ENCODE measurements at places on chromosomes 2 and 18. TPM values are rescaled to one million over a fixed set of nuclear protein-coding genes. Genes with fewer than 3 reads are reported as not detected.

DNA sequence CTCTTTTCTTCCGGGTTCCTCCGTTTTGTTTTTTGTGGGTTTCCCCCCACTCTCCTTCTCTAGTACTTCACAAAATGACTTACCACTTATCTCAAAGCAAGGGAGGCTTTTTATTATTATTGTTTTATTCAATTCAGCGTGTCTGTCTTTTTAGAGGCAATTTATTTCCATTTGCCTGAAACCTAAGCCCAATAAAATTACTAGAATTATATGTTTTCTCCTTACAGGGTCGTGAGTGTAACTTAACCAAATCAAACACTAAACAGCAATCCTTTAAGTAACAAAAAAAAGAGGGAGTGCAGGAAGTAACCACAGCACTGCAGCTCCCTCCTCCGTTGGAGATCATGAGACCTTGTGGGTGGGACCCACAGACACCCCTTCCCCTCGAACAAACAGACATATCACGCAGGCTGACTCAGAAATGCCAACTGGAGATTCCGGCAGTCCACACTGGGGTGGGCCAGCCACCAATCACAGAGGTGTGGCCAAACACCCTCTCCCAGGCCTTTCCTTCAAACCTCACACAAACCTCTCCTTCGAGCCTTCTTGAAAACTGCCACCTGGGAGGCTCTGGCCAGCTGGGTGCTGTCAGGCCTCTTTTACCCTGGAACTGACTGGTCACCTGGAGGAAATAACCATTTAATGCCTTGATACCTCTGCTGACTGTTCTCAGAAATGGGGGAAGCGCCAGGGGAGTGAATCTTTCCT, 207.1 kb upstream of the SMAD2 start:
- DNase-seq: no peak

The GPR35 gene
- total RNA-seq: 0.63 TPM

GRCh38 chr2:47310801-47311560, 92.0 kb upstream of the MSH2 start:
- no peak for DNase-seq

GRCh38 chr2:120669971-120670370, 65.7 kb upstream of the GLI2 start:
- no peak for DNase-seq

The THSD7B gene
- 4.0 TPM for total RNA-seq

The GKN2 gene
- not detected for total RNA-seq

The PREB gene
- total RNA-seq: 20.5 TPM

The ERICH2 gene
- not detected for total RNA-seq

DNA sequence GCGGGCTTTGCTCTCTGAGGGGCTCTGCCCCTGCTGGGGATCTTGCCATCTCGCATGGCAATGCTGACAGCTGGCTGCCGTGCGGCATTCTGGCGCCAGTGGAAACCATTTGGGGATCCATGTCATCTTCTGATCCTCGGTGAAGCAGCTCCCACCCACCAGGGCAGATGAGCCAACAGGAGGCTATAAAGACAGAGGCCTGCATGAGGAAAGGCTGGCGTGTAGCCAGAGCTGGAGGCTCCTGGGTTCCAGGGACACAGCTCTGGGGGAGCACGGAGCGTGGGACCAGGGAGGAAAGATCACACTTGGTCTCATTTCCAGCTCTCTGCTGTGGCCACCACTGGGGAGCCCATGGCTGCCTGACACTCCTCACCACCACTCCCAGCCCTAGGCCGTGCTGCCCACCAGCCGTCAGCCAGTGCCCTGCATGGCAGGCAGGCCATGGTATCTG, 145.8 kb downstream of the ZFP36L2 start:
- no peak for DNase-seq

DNA sequence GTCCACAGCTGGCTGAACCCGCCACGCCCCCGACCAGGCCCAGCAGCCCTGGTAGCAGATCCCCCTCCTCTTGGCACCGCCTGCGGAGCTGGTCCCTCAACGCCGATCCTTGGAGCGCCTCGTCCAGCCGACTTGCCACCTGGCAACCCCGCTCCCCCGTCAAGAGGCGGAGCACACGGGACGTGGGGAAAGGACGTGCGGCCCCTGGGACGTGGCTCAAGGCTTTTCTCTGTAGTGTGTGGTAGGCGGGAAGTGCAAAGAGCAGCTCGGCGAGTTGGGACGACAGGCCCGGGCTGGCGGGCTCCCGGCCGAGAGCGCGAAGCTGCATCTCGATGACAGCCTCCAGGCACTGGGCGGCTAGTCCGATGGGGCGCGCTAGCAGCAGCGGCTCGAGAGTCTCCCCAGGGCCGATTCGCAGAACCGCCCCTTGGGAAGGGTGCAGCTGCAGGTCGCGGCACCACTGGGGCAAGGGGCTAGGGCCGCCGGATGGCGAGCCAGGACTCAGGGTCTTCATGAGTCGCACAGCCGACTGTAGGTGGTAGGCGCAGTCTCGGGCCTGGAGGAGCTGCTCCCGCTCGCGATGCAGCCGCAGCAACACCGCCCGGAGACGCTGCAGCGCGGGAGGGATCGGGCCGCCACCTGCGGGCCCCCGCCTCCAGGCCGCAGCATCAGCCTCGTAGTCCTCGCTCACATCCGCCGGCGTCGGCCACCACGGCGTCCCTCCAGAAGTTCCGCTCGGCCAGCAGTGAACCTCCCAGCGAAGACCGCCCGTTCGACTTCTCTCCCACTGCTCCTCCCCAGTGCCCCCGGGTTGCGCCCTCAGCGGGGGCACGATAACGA, 617 bp downstream of the CCDC142 start:
- no peak for DNase-seq

The LRRC30 gene
- 0.32 TPM for total RNA-seq

The COL3A1 gene
- total RNA-seq: 20,765 TPM

DNA sequence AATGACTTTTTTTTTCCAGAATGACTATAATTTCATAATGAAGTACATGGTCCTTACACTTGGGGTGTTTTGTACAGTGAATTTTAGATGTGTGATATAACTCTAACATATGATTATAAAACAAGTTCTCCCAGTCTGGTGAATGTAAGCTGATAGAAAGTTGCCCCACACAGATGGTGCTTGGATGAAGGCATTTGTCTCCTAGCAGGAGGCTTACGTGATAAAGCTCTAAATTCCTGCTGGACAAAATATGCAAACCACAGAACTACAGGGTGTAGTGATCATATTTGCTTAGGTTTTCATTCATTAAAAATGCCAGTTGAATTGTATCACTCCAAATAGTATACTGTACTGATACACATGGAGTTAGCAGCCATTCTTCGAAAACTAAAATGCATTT, 85.5 kb downstream of the DSC3 start:
- DNase-seq: no peak

The ROCK1 gene
- total RNA-seq: 128 TPM

The BOLL gene
- total RNA-seq: 0.11 TPM

The ABCG8 gene
- not detected for total RNA-seq

Data from urinary bladder (tissue), 4 donors.